Activated CD4-positive, alpha-beta memory T cell treated with anti-CD3 and anti-CD28 coated beads for 36 hours (primary cell): ENCODE measurements at places on chromosomes 13 and 19. TPM values are rescaled to one million over a fixed set of nuclear protein-coding genes. Genes with fewer than 3 reads are reported as not detected.

DNA sequence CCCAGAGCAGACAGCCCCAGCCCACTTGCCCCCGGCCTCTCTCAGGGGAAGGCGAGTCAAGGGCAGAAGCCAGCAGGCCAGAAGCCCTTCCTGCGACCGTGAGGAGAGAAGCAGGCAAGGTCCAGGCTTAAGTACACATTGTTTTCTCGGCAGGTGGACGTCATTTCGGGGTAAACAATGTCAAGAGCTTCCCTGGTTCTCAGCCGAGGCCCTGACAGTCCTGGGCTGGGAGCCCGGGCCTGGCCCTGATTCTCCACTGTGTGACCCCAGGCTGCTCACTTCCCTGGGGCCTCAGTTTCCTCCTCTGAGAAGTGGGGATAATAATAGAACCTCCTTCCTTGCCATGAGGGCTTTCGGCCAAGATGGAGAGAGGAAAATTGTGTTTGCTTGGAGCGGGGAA is 19.4 kb downstream of the PLVAP start:
- no peak for DNase-seq

The ZNF723 gene
- not detected for total RNA-seq

The DCT gene
- 0.24 TPM for total RNA-seq

The TEX29 gene
- 0.39 TPM for total RNA-seq

The HCN2 gene
- total RNA-seq, result 1.0 TPM

The ZNF558 gene
- 30.3 TPM for total RNA-seq
